ENCODE measurements at places on chromosomes 12 and 14.

GRCh38 chr12:30519535-30519934 is 176.1 kb downstream of the IPO8 start:
- no peak for DNase-seq

- DNase-seq: no peak
These were observed 43.9 kb downstream of the DIO3 start for GRCh38 chr14:101604935-101605780.

GRCh38 chr12:13318231-13319015 is 121.9 kb downstream of the EMP1 start:
- DNase-seq: no peak

- DNase-seq: no peak
These were observed 60.8 kb downstream of the RASSF3 start for GRCh38 chr12:64670919-64671639.

DNA sequence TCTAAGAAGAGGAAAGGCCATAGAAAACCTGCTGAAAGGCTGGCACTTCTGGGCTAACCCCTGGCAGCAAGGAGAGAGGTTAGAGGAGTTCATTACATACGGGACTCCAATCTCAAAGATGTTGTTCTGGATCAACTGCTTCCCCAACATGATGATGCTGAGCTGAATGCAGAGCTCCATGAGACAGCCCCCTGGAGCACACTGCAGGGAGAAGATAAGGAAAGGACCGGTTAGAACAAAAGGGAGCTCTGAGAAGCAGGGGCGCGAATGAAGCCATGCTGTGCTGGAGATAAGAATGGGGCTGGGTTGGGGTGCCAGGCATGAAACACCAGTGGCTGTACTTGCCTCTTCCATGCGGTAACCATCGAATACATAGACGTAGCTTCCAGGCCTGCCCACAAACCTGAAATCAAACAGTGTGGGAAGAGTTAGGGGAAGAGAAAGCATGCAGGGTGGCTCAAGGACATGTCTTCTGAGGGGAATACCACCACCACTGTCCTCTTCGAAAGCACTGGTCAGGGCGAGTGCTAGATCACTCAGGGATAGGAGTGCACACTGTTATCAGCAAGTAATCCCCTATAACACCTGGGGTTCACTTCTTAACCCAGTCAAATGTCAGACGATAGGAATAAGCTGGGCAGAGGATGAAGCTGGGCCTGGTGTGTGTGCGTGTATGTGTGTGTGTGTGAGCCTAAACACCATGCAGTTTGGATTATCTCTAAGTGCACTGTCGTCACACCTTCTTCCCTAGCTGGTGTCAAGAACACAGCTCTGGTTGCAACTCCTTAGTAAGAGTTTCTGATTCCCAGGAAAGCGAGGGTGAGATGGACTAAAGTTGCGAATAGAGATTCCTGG is 180.9 kb downstream of the NTF3 start:
- no peak for DNase-seq

Measured in T-helper 17 cell (primary cell).